ENCODE measurements at places on chromosomes 5 and 9.

DNA sequence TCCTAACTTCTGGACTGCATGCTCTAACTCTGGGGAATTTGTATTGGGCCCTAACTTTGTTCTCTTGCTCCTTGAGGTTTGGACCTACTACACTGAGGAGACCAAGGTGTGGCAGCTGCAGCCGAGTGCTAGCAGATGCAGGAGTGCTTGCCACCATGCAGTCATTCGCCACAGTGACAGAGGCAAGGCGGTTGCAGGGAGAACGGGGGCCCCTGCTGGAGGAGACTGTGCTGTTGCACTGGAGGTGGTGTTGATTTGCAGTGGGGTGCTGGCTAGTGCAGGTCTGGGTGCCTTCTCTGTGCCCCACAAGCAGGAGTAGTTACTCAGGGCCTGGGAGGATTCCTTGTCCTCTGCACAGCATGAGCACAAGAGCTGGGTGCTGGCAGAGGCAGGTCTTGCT lies 22.4 kb upstream of the DIRAS2 start:
- DNase-seq = no peak

GRCh38 chr5:109959652-109960051 lies 269.9 kb downstream of the MAN2A1 start:
- DNase-seq = no peak

DNA sequence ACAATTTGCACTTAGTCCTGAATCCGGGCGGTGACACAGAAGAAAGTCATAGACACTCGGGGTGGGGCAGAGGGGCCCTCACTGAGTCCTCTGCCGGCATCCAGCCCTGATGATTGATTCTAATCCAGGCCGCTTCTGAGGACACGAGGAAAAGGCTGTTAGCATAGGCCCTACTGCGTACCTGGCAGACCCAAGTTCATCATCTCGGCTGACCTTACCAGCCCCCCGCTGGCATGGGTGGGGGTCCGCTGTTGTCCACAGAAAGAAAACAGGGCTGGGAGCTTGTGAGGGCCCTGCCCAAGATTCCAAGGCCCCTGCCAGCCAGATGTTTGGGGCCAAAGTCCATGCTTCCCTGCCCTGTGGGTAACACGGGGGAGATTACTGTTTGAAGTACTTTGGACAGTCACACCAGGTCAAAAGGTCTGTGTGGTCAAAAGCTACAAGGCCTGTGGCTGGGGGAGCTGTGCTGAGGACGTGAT lies 24.5 kb downstream of the ERGIC1 start:
- DNase-seq = no peak

GRCh38 chr9:18543406-18544192 lies 69.6 kb downstream of the ADAMTSL1 start:
- no peak for DNase-seq

DNA sequence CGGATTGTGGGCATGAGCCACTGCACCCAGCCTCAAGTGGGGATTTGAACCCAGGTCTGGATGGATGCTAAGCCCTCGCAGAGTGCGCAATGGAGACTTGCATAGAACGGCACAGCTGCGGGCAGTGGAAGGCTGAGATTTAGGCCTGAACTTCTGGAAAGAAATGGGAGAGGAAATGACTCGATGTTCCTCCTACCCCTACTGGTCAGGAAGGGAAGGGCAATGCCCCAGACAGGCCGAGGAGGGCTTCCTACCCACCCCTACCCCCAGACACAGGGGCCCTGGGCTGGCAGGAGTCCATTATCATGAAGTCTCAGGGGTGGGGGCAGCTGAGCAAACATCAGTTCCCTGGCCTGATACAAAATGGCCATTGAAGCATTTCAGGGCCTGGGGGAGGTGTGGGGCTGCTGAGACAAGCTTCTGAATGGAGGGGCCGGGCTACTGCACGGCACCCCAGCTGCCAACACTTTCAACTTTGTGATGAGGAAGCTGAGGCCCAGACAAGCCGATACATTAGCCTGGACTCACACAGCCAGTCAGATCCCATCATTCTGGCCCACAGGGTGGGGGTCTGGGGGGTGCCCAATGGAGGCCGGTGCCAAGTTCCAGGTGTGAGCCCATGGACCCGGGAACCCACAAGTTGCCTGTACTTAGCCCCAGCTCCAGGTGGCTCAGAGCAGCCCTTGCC lies 13.5 kb upstream of the WDR38 start:
- no peak for DNase-seq

GRCh38 chr9:90508940-90509339 lies 133.7 kb downstream of the DIRAS2 start:
- no peak for DNase-seq

DNA sequence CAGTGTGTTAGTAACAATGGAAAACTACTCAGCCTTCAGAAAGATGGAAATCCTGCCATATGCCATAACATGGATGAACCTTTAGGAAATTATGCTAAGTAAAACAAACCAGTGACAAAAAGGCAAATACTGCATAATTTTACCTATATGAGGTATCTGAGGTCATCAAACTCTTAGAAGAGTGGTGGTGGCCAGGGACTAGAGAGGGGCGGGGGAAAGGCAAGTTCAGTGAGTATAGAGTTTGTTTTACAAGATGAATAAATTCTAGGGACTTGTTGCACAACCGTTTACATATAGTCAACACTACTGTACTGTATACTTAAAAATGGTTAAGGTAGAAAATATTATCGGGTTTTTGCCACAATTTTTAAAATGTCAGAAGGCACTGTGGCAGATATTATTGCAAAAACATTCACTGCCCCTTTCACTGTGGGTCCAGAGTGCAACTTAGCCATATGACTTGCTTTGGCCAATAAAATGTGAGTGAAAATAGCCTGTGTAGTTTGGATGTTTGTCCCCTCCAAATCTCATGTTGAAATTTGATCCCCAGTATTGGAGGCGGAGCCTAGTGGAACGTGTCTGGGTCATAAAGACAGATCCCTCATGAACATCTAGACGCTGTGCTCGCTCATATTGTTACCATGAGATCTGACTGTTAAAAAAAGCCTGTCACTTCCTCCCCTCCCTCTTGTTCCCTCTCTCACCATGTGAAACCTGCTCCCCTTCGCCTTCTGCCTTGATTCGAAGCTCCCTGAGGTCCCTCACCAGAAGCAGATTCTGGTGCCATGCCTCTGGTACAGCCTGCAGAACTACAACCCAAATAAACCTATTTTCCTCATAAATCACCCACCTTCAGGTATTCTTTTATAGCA lies 9.5 kb downstream of the ZNF367 start:
- DNase-seq = no peak

DNA sequence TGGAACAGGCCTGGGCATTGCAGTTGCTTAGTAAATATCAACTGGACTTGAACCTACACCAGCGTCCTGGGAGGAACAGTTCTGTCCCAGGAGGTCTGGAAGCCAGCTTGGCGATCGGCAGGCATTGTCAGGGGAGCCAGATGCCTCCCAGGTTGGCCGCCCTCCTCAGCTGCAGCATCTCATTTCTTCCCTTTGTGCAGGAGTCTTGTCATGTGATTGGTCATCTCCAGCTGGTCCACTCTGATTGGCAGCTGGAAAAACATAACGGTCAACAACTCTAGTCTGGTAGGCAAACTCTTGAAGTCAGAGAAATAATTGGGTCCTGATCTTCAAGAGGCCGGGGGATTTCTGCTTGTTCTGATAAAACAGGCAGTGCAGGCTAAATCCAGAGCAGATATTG lies 29.6 kb upstream of the NCS1 start:
- no peak for DNase-seq

GRCh38 chr5:35306716-35307365 lies 76.6 kb upstream of the PRLR start:
- DNase-seq = no peak

GRCh38 chr5:50889790-50890189 lies 223.4 kb downstream of the PARP8 start:
- no peak for DNase-seq

GRCh38 chr5:141465351-141465750 lies 10.4 kb upstream of the PCDHGC3 start:
- no peak for DNase-seq

GRCh38 chr9:104073770-104074133 lies 20.4 kb upstream of the SMC2 start:
- DNase-seq = no peak

DNA sequence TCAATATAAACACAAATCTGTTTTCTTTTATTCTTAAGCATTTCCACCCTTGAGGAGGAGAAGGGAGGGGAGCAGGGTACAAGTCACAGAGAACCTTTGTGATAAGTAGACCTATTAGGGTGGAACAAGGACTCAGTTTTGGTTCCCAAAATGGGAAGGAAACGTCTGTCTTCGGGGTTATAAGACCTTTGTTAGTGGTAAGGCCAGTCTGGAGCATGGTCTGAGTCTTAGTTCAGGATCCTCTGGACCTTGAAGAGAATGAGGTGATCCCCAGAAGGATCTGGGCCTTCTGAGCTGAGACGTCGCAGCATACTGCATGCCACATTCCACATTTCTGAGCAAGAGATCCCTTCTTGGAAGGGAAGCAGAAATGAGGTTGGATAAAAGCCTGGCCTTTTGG lies 37.2 kb downstream of the FAXDC2 start:
- no peak for DNase-seq

- peak; percentile 84 for DNase-seq
Observed at GRCh38 chr5:151924564-151925301, at the start of gene GLRA1. GLRA1 (minus strand) TSS chr5:151924851; CDS start chr5:151924549, 302 bp downstream.

DNA sequence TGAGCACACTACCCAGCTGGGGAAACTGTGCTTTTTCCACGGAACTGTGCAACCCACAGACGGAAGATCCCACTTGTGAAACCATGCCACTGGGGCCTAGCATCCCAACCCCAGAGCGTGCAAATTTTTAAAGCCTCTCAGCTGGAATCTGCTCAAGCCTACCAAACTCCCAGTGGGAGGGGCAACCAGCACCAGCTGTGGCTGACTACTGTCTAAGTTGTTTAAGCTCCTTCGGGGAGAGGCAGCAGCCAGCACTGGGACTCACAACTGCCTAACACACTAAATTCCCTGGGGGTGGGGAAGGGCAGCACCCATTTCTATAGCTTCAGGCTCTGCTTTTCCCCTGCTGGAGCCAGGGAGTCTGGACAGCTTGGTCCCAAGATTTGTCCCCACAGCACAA lies 287.6 kb upstream of the MSX2 start:
- no peak for DNase-seq

DNA sequence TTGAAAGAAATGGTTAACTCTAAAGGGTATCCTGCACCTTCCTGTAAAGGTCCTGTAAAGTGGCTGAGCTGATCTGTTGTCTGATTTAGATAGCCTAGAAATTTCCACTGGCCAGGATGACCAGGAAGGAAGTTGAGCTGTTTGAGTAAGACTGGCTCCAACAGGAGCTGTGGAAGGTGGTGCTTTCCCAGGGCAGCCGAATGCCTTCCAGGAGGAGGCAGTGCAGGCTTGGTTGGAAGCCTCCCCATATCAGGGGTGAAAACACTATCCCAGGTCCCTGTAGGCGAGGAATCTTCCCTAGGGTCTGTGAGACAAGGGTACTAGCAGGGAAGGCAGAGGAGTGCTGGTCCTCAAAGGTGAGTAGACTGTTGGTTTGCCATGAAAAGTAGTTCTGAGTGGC lies 98.4 kb downstream of the LIX1 start:
- DNase-seq = peak; percentile 51

- no peak for DNase-seq
Observed at GRCh38 chr5:135322271-135322670, 76.8 kb downstream of the MACROH2A1 start.

DNA sequence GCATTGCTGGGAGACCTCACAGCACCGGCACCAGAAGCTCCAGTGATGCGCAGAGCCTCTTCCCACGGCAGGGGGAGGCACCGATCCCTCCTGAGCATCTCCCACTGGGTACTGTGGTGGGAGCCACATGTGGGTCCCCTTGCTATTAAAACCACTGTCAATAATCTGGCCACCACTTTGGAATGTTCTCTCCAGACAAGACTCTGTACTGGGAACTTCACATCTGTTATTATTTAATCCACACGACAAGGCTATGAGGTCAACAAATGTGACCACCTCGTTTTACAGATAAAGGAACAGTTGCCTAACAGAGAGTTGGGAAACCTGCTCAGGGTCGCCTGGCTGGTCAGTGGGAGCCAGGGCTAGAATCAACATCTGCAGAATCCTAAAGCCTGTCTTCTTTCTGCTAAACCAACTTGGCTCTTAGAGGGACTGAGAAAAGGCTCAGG lies 72.7 kb downstream of the EPB41L4B start:
- DNase-seq = no peak

GRCh38 chr9:104903609-104904008 lies 24.3 kb downstream of the ABCA1 start:
- no peak for DNase-seq

DNA sequence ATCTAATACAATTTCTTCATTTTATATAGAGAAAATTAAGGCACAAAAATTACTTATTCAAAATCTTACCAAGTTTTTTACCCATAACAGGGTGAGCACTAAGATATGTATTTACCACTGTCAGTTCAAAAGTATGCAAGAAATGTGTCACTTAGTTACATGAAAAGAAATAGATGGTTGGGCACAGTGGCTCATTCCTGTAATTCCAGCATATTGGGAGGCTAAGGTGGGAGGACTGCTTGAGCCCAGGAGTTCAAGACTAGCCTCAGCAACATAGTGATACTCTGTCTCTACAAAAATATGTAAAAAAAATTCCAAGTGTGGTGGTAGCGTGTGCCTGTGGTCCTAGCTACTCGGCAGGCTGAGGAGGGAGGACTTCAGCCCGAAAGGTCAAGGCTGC lies 19.4 kb downstream of the YIPF5 start:
- DNase-seq = no peak

DNA sequence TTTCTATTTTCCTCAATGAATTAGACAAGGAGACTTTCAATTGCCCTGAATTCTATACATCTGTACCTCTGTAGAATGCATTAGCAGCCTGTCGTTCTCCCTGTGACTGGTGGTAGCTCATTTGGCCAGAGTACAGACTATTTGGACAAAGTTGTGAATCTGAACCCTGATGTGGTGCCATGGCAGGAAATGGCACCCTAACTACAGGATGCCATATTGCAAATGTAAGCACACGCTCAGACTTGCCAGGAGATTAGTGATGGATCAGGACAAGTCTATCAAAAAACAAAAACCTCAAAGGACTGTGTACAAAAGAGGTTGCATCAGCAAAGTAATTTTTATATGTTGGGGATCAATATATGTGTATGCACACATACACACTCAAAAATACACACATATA lies 58.3 kb downstream of the SVEP1 start:
- no peak for DNase-seq

DNA sequence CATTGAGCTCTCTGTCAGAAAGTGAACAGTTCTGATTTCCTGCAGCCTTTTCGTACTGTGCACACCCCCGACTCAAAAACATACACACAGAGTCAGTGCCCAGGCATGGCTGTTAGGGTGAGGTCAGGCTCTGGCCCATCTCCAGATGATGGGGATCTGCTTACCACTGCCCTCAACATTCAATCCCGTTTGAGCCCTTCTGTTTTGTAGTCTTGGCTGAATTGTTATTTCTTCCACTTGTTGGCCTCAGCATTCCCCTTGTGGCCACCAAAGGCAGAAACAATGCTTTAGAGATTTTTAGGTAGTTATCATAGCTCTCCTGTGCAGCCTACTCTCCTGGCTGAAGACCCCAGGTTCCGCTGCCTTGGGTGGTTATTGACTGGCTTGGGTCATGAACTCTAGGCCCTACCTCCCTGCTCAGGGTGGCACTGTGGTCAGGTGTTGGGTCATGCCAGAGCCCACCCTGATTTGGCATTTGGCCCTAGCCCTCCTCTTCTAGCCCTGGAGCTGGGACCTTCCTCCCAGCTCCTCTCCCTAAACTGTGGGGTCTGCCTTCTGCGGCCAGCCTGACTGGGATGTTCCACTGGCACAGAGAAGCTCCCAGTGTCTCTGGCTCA lies 7.8 kb upstream of the MYOZ3 start:
- DNase-seq = peak; percentile 53

GRCh38 chr5:2890011-2890410 lies 138.5 kb upstream of the IRX2 start:
- no peak for DNase-seq

- no peak for DNase-seq
Observed at GRCh38 chr5:95895251-95895650, 66.4 kb downstream of the ELL2 start.

Measured in right cardiac atrium (tissue), 5 donors.